ENCODE measurements at places on chromosomes 3 and 15.

DNA sequence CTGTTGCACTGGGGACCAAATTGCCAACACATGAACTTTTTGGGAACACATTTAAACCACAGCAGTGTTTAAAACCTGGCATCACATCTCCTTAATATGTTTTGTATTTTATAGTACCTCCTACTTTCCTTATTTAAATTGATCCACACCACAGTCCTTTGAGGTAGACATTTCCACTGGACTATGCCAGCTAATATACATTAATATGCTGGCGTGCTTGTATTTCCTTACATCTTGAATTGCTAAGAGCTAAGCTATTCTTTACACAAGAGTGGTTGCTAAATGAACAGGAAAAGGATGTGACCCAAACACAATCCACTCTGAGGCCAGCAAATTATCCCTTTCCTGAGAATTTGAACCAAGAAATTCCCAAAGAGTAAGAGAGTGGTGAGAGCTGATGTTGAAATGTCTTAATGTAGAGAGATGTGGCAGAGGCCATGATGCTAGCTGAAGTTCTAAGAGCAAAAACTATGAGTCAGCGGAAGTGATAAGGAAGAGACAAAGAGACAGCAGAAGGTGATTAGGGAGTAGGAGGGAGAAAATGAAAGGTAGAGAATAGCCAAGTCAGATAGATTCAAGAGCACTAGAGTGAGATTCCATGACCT lies 131.2 kb downstream of the CD47 start:
- DNase-seq: peak; percentile 41

GRCh38 chr3:169280646-169281045 lies 382.9 kb downstream of the MECOM start:
- DNase-seq: no peak

GRCh38 chr15:47872869-47873432 lies 155.6 kb downstream of the SEMA6D start:
- peak; percentile 8 for DNase-seq

GRCh38 chr15:100934166-100934565 lies 15.0 kb downstream of the LRRK1 start:
- no peak for DNase-seq

DNA sequence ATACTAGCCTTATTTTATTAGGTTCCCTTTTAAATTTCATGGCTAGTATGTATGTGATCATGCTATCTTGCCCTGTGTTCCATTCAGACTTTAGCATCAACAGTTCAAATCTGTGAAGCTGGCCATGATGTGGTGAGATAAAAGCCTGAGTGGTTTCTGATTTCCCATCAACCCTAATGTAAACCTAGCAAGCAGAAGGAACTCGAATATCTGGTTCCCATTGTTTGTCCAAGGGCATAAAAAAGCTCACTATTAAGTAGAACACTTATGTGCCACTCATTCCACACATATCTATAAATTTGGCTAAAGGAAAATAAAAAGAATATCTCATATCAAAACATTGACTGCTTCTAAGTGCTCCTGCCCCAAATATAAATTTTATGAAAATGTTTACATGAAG lies 311.7 kb downstream of the CADM2 start:
- DNase-seq: no peak

- DNase-seq: no peak
Observed at GRCh38 chr15:99973351-99973750, 240.1 kb upstream of the LYSMD4 start.

- DNase-seq: no peak
Observed at GRCh38 chr3:12679468-12679867, 15.6 kb upstream of the RAF1 start.

- no peak for DNase-seq
Observed at GRCh38 chr15:57752840-57753239, 46.3 kb downstream of the POLR2M start.

DNA sequence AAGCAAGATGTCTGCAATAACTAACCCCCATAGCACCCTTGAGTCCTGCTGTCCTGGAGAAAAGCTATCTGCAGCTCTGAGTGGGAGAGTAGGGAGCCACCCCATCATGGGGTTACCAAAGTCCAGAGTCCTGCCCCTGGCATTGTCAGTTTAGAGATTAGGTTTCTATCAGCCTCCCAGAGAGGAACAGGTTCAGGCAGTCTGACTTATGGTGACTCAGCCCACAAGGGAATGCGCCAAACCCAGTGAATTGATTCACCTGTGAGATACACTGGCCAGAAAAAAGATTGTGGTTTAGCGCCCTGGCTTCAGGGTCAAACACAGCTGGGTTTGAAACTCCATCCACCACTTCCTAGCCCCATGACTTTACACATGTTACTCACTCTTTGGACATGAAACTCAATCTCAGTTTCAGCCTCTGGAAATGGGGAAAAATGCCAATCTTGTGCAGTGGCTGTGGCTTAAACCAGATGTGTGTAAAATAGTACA lies 263.6 kb upstream of the HES1 start:
- DNase-seq: no peak

DNA sequence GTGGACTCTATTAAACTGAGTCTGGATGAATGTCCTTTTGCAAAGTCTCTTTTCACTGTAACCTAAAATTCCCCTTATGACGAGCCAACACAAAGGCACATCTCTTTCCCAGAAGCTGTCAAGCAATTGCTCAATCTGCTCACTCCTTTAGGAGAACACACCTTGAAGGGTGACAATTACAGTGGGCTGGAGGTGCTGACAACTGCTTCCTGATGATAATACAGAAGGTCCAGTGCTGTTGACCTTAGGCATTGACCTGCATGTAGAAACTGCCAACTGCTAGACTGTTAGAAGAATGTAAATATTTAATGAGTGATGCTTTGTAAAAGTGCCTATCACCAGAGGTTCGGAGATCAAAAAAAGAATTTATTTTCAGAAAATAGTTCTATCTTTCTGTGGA lies 757.7 kb downstream of the GRM7 start:
- DNase-seq: no peak

- no peak for DNase-seq
Observed at GRCh38 chr3:112405845-112406244, 72.9 kb downstream of the CD200 start.

DNA sequence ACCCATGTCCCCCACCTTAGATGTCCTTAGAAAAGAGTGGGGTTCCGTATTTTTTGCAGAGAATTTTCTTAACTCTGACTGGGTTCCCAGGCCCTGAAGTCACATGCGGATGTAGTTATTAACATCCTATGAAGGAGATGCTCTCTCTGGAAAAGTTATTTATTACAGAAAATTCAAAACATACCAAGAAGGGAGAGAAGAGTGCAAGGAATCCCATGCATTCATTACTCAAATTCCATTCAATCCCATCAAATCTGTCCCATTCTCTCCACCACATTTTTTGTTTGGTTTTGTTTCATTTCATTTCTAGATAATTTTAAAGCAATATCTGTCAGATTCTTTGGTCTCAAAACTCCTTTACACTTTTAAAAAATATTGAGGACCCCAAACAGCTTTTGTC lies 34.3 kb upstream of the ANKRD34C start:
- DNase-seq: no peak

DNA sequence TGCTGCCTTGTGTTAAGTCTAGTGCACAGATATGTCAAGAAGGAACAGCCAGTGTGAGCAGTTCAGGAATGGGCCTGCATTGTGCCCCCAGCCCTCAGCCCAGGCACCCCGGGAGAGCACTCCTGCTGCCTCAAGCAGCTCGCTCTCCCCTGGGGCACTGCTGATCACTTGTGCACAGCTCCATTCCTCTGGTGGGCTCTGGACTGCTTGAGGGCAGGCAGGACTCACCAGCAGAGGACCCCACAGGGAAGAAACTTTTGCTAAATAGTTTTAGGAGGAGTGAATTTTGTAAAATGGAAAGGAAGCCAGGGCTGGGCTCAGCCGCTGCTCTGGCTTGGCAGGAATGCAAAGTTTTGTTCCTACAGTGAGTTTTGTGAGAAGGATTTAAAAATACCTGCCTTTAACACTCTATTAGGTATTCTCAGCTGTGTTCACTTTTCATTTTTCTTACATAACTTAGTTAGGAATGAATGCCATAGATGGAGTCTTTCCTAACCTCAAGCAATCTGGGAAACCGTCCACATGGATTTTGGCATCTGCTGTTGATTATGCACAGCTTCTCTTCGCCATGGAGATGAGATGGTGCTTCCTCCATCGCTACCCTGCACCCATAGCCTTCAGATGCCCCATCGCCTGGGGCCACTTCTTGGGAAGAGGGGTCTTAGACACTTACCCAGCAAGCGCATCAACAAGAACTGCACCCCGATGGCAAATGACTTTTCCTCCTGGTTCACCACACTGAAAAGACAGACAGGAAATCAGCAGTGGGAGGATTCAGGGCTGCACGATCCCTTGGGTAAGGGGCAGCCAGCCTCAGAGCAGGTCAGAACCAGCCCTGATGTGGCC lies 42.3 kb upstream of the RAB6B start:
- peak; percentile 72 for DNase-seq

GRCh38 chr15:34223904-34224596 lies 766 bp upstream of the EMC4 start:
- DNase-seq: no peak

DNA sequence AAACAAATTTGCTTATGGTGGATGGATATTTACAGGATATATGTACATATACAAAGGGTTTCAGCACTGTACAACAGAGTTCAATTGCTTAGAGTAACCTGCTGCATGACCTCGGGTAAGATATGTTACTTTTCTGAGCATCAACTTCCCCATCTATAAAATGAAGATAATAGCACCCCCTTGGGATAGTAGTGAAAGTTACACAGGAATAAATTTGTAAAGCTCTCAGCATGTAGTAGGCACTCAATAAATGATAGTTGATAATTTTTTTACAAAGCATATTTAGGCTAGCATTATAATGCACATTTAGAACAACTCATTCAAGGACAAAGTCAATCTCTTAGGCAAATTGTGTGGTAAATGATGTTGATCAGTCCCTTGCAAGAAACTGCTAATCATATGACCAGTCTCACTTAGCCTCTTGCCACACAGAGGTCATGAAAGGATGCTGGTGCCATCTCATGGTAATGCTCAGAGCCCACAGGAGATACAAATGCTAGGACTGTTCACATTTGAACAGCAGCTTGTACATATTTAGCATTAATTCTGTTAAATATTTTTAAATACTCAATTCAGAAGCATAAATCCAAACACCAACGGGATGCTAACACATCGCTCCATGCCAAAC lies 123.9 kb downstream of the MAGI1 start:
- DNase-seq: no peak

DNA sequence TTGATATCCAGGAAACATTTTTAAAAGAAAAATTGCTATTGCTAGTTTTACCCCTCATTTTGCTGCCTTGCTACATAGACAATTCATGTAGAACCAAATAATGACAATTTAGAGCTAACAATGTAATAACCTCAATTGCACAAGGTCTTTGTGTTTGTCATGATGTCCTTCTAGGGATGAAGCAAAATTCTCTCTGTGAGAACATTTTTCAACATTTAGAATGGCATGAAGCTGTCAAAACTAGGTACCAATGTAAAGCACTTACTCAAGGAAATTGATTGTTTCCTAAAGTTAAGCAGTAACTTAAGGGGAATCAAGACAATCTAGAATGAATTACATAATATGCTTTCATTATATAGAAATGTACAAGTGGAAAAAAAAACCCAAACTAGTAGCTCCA lies 7.9 kb upstream of the FGF7 start:
- no peak for DNase-seq

DNA sequence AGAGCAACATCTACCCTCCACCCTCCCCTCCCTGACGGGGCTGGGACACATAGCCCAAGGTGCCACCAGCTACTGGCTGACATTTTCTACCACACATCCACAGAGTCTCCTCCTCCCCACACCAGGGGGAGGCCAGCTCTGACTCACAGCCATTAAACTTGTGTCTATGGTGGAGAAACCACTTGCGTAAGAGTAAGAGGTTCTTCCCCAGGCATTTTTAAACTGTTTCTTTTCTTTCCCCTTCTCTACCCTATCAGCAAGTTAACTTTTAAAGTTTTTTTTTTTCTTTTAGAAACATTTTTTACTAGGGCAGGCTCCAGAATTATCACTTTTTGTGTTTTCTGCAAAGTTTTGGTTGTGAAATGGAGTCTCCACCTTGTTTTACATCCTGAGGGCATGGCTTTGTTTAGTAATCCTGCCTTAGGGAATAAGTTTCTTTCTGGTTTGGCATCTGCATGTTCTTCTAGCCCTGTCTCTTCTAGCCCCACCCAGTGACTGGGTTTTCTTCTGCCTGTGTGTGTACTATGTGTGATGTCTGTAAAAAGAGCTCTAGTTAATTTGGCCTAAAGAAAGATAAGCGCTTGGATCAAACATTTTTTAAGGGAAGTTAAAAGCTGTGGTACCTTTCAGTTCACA lies 148.8 kb upstream of the GADL1 start:
- DNase-seq: no peak

- no peak for DNase-seq
Observed at GRCh38 chr3:54366839-54367238, 244.5 kb downstream of the CACNA2D3 start.

- no peak for DNase-seq
Observed at GRCh38 chr3:183050706-183051105, 48.6 kb downstream of the MCCC1 start.

- DNase-seq: no peak
Observed at GRCh38 chr15:41648770-41649169, 11.4 kb upstream of the MGA start.

DNA sequence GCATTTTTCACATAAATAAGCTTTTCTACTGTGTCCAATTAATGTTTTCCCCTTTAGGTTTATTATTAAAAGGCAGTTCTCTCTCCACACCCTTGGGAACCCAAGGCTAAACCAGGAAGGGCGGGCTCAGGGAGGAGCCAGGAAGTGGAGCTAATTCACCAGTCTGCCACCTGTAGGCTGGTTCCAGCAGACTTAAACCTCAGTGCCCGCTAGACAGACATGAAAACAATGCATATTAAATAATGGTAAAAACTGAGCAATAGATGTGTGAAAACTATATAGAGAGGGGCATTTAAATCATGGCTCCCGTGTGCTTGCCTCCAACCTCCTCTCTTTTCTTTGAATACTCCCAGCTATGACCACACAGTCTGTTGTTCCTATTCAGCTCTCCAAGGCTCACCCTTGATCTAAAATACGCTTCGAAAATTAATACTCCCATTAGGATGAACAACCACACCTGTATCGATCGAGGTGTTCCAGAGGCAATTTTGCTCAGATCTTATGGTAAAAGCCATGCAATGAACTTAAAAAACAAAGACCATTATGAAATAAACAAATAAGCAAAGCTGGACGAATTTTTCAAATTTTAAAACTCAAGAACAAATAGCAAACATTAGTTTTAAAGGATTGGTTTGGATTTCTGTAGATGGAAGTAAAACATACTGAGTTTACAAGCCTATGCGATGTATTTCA lies 253.3 kb downstream of the TJP1 start:
- DNase-seq: no peak

DNA sequence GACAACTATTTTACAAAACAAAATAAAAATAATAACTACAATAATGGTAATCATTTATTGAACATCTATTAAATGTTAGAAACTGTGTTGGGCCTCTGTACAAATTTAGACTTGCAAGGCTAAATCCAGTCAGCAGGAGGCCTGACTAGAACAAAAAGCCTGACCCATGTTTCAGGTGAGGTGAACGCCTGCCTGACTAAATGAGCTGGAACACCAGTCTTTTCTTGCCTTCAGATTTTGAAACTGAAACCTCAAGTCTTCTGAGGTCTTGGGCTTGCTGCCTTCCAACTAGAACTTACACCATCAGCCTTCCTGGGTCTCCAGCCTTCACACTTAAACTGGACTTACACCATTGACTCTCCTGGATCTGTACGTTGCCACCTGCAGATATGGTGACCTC lies 706.9 kb downstream of the TBL1XR1 start:
- DNase-seq: no peak

GRCh38 chr3:60448696-60449095 lies 802.6 kb downstream of the FHIT start:
- peak; percentile 44 for DNase-seq

Data from skin of body (tissue), 3 donors.